ENCODE measurements at places on chromosomes 2 and 18.
A peak's percentile ranks its signal among the peaks of the same experiment; 100 is the strongest.

GRCh38 chr2:100692906-100693305, 127.0 kb upstream of the NPAS2 start:
- DNase-seq: no peak

DNA sequence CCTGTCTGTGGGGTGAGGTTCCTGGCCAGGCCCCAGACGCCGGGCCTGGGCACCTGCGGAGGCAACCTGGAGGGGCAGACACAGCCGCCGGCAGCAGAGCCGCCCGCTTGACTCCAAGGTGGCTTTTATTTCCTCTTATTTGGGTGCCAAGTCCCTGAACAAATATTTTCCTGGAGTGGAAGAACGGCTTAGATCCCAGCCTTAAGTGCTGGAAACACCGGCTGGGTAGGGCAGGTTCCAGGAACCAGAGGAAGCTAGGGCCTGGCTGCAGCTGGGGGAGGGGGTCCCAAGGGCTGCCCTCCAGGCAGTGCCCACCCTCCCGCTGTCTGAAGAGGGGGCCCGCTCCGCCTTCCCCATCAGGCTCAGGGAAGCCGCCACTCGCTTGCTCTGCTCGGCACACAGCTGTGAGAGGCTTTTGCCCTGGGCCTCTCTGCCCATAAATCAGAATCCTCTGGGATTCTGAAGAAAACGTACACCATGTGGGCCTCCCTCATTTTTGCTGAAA, 28.2 kb downstream of the SDC1 start:
- DNase-seq: no peak

- DNase-seq: no peak
Measured at GRCh38 chr2:201837824-201838431, 31.6 kb downstream of the CDK15 start.

DNA sequence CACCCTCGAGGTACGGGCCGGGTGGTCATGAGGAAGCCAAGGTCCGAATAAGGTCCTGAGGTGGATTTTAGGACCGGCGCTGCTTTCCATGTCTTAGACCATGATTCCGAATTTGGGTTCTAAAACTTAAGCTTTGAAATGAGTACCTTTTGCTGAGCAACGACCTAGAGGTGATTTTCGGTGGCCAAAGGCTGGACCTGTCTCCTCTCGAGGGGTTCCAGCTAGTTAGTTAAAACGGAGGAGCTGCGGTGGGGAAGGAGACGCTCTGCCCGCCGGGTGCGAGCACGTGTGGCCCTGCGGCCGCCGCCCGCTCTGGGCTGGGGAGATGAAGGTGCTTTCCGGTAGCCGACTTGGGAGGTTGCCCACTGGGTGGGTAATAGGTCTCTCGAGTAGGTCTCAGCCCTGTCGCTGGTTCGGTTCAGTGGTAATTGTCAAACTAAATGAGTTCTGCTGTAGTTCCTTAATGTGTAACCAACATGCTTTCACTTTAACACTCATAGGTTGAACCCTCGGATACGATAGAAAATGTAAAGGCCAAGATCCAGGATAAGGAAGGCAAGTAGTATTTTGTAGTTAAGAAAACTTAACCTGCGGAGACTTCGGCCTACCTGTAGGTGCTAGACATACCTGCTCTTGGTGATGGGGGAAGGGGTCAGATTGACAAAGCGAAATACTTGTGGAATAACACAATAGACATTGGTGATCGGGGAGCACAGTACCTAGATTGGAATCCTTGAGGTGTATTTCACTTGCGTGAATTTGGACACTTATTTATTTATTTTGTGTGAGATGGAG, 572 bp downstream of the RPS27A start:
- peak; percentile 56 for DNase-seq

GRCh38 chr2:69465513-69466456, 28.6 kb upstream of the NFU1 start:
- no peak for DNase-seq

GRCh38 chr18:74395648-74396154, 61.4 kb downstream of the DIPK1C start:
- no peak for DNase-seq

DNA sequence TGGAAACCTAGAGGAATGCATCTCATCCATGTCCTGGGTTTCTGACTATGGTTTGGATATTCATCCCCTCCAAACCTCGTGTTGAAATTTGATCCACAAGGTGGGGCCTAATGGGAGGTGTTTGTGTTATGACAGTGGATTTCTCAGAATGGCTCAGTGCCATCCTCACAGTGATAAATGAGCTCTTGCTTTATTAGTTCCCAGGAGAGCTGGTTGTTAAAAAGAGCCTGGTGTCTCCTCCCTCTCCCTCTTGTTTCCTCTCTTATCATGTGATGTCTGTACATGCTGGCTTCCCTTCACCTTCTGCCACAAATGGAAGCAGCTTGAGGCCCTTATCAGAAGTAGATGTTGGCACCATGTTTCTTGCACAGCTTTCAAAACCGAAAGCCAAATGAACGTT, 424.3 kb downstream of the DCC start:
- DNase-seq: no peak

- DNase-seq: no peak
Measured at GRCh38 chr2:29276151-29276550, 160.9 kb downstream of the CLIP4 start.

- no peak for DNase-seq
Measured at GRCh38 chr2:8629402-8629801, 52.5 kb upstream of the ID2 start.

- DNase-seq: no peak
Measured at GRCh38 chr2:98849113-98849512, 86.9 kb downstream of the CRACDL start.

Measured in stimulated activated CD8-positive, alpha-beta memory T cell treated with anti-CD3 and anti-CD28 coated beads, Interleukin-4, amount 100 ng/mL, for 48 hours (primary cell).